Activated CD4-positive, alpha-beta T cell treated with anti-CD3 and anti-CD28 coated beads, Interleukin-2, Interleukin-4, amounts not matched to agents 100 ng/mL and 50 ng/mL, durations not matched to agents 16 hours and 8 hours (primary cell): ENCODE measurements at places on chromosomes 4 and X.
A peak's percentile ranks its signal among the peaks of the same experiment; 100 is the strongest.

DNA sequence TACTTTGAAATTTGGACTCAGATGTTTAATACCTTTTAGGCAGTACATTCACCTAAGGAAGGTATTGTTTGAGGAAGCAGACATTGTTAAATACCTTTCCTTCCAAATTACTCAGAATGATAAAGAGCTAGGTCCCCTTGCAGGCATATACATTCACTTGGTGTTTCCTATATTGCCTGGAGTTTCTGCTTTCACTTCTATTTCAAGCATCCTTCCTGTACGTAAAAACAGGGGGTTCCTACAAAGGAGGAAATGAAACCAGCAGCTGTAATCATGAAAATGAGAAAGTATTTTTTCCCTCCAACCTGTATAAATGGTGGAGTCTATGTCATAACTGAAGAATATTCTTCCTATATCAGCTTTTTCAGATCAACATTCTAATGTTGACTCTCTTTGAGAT lies 90.4 kb upstream of the RASGEF1B start:
- DNase-seq = peak; percentile 36

GRCh38 chr4:120960656-120961267 lies 38.2 kb upstream of the PRDM5 start:
- DNase-seq = no peak

DNA sequence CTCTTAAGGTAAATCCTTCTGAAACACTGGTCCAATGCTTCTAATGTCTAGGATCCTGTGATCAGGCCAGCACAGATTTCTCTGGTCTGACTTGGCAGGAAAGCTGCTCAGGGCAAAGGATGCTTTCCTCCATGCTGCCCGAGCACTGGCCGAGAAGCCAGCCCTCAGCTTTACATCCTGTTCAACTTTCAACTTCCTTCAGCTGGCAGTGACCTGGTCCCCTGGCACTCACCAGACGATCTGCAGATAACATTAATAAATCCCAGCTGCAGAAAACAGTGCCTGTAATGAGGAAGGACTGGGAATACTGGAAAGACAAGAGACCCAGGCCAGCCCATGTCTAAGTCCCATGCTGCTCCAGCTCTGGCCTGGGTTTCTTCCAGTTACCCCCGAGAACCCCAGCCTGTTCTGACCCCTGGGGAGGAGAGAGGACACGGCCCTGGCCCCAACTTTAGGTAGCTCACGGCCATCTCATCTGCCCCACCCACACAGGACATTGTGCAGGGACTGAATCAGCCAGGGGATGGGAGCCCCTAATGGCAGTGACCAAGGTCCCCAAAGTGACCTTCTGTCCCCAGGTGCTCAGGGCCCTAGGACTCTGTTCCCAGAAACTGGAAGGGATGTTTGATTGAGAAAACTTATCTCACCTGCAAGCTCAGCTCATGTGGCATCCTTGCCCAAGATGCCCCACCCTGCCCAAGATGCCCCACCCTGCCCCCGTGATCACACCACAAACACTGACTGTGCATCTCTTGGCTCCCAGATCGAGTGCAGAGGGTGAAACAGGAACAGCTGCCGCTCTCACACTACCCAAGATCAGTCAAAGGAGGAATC lies 28.0 kb downstream of the JAKMIP1 start:
- DNase-seq = peak; percentile 58

DNA sequence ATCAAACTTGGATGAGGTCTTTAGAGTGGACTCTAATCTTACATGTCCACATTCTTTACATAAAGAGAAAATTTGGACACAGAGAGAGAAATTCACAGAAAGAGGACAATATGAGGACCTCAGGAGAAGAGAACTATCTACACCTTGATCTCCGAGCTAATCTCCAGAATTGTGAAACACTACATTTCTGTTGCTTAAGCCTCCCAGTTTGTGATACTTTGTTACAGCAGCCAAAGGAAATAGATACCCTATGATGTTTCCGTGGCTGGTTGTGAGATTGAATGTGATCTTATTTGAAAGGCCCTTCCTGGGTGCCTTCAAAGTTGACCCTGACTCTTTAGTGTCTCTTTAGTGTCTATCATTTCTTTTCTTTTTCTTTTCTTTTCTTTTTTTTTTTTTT lies 326.1 kb upstream of the CLNK start:
- no peak for DNase-seq

DNA sequence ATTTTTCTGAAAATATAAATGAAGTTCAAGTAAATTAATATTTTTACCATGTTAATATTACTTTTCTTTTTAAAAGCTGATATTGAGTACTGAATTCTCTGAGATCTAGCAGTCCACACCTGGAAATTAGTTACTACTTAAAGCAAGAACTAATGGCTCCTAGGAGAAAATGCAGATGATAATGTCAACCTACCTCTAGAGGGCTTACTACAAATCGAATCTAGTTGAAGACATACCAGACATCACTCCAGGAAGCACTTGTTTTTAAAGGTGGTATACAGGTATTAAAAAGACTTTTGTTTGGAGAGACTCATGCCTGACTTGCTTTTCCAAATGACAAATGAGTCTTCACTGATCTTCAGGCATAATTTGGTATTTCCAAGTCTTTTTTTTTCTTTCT lies 516.4 kb upstream of the BOD1L1 start:
- DNase-seq = no peak

- no peak for DNase-seq
Measured at GRCh38 chr4:79049840-79050540, 110.8 kb upstream of the PAQR3 start.

DNA sequence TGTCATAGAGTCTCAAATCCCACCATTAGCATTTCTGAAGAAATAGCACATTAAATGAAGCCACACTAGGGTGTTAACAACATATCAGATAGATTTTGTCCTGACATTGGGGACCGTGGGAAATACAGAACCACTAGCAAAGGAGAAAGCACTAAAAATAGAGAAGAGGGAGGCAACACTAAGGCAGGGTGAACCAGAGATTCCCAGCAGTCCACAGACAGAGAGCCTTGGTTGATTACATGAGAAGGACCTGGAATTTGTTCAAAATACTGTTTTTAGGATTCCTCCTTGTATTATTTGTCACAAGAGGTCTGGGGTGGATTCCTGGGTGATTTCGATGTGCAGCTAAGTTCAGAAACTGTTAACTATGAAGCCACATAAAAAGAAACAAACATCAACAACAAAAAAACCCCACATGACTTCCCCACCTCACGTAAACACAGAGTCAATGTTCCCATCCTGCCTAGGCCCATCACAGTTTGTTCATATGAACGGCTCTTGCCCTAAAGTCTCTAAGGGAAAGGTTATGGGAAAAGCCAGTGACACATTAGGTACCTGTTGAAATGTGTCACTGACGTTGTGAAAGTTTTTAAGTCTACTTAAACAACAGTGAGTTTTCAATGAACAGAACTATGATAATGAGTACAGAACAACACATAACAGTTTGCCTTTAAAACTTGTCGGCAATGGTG lies 23.6 kb upstream of the GRSF1 start:
- DNase-seq = peak; percentile 4
